ENCODE measurements at places on chromosomes 1 and 21. TPM values are rescaled to one million over a fixed set of nuclear protein-coding genes. Genes with fewer than 3 reads are reported as not detected.
A peak's percentile ranks its signal among the peaks of the same experiment; 100 is the strongest.

DNA sequence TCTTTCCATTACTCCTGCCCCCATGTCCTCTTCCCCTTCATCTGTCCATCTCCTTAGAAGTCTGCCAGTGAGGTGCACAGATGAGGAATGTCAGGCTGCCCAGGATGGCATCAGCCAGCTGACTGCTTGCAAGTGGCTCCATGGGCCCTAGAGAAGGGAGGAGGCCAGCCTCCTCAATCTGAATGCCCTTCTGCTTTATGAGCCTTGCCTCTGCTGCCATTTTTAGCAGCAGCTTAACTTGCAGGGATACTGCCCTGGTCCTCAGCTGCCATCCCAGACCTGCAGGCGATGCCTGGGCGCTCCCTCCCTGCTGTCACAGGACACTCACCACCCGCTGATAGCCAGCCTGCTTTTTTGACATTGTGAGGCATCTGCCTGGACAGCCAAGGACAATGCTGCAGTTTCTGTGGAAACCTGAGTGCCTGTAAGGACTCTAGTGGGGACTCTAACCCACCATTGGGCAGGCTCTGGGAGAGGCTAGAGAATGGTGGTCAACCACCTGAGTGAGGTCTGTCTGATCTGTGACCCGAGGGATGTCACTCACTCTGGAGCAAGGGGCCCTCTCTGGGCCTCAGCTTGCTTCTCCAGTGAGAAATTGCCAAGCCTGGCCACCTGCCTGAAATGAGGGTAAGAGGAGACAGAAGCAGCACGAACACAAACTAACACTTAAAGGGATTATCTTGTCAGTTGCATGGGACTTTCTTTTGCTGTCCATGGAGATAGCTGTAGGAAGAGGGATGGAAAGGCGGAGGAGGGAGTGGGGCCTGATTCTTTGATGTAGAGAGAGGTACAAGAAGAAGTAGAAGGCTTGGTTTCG, 185.0 kb downstream of the MIS18A start:
- DNase-seq, result no peak

- DNase-seq, result no peak
Observed at GRCh38 chr21:16037421-16037955, 307.7 kb downstream of the USP25 start.

DNA sequence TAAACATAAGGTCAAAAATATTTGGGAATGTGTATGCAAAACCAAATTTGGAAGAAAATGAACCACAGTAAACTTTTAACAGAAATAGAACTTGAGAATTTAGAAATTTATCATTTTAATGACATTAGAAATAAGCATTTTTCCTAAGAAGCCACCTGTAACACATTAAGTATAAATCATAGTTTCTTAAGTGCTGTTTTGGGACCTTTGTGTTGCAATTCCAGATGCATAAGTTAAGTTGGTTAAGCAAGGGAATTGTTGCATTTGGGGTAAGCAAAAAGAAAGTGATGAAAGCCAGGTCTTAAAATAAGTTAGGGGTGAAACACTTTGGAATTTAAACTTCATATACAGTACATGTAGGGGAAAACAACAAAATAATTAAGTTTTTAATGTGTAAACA, 49.8 kb downstream of the CDKN2C start:
- no peak for DNase-seq

- DNase-seq, result no peak
Observed at GRCh38 chr1:231613419-231614349, 12.9 kb upstream of the DISC1 start.

DNA sequence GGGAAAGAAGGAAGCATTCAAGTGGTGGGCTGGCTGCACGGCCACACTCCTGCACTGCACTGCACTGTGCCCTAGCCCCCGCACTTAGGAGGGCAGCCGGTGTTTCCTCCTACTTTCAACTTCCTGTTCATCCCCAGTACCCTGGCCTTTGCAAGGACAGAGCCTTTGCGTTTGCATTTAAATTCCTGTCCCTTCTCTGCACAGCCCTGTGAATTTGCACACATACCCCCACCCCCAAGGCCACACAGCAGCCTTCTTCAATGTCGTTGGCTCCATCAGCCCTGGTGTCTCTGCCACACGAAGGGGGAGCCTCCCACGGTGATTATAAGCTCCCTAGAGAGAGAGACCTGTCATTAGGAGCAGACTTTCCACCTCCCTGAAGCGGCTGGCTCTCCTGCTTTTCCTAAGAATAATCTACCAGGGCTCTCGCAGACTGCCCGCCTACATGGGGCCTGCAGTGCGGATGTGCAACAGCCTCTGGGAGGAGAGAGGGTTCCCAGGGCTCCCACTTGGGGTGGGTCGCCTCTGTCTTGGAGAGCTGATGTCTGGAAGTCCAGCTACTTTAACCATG, 13.2 kb upstream of the SLC45A3 start:
- no peak for DNase-seq

- no peak for DNase-seq
Observed at GRCh38 chr1:111720977-111721786, 18.0 kb downstream of the INKA2 start.

DNA sequence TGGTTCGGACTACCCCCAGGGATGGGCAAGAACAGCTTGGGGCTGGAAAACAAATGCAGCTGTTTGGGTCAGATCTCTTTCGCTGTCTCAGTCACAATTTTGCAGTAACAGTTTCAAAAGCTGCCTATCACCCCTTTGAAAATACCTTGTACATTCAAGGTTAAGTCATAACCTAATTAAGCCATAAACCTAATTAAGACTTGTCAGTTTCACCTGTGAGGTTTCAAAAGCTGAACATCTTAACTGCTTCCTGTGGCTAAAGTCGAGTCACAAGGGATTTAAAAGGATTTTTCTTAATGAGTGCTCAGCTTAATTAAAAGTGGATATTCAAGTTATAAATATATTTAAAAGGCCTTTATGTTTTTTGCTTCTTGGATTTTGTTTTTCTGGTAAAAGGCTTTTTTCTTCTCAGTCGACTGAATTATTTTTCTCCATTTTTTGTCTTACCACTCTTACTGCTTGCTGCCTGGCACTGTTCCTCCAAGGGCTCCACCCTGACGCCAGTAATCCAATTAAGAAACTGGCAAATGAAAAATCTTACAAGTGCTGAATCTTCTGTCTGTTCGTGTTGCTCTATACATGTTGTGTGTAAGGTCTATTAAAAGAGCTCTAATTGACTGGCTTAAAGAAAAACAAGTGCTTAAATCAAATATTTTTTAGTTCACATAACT, 31.3 kb downstream of the CBR1 start:
- no peak for DNase-seq

- DNase-seq, result no peak
Observed at GRCh38 chr21:20662514-20662913, 335.7 kb upstream of the NCAM2 start.

DNA sequence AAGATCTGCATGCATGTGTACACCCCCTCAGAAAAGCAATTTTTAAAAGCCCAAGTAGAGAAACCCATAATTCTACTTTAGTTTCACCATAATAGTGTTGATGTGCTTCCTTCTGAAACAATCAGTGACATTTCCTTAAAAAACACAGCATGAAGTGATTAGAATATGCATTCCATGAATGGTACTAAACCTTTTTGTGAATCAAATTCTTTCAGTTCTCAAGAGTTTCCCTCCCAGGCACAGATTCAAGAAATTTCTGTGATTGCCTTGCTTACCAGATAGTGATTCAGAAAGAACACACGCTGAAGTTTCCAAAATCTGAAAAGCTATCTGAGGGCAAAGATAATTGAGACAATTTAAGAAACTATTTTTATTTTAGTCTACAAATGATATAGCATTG, 136.4 kb upstream of the ADGRL2 start:
- no peak for DNase-seq

DNA sequence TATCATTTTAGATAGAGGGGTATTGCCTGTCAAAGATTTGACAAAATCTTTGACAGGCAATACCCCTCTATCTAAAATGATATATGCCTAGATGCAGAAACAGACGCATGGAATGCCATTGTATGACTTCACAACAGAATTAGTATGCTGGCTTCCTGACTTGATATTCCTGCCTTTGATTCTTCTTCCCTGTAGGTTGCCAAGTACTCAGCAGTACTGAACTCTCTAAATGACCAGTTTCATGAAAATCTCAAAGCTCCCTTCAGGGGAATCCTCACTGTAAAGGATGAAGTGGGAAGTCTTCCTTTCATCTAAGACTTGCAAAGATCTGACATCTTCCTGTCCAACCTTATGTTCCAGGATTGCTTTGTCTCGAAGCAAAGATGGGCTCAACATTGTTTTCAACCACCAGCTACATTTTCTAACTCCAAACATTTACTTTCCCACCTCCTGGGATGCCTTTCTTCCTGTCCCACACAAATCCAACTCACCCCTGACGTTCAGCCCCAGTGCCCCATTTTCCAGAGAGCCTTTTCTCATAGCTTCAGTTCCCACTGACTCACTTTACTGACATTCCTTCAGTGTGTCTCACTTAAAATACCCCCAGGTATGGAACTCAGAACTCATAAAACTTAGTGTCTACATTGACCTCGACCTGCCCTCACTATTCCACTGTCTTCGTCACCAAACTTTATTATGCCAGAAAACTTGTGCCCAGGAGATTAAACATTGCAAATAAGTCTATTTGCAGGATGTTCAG, 67.3 kb upstream of the KCNJ6 start:
- DNase-seq, result no peak

DNA sequence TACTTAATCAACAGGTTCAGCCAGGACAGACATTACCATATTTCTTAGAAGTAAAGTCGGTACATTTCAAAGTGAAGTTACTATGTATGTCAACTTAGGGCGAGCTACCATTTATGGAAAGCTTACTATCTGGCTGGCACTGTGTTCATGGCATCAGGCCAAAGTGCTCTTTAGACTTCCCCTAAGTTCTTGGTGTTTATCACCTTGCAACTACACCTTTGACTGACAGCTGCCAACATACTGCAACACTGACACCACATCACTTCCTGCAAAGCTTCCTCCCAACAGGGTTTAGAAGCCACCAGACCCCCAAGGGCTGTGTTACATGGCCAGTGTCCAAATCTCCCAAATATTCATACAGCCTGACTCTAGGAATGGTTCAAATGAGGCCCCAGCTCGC, 61.0 kb downstream of the TIAM1 start:
- no peak for DNase-seq

DNA sequence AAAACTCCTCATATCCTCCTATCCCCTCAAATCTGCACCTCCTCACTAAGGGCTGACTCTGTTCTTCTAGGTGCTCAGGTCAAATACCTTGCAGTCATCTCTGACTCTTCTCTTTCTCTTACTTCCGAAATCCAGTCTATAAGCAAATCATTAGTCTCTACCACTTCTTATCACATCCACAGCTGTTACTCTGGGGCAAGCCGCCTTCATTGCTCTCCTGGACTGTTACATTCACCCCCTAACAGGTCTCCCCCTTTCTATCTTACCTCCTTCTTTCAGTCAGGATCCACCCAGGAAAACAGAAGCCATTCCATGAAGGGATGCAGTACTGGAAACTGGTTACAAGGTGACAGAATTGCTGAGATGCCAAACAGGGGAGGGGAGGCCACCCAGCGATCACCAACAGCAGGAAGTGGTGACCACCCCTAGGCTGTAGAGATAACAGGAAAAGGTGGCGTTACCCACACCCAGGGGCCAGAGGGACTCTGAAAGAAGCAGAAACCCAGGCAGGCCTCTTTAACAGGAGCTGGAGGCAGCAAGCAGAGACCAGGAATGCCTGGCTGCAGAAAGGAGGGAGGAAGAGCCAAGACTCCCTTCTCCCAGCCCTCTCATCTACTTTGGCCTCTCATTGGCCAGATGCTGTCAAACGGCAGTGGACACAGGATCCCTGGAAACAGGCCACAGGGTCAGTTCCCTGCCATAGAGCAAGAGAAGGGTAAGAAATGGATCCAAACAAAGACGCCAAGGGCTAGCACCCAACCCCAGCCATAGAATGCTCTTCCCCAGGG, 55.5 kb upstream of the FOXO6 start:
- DNase-seq, result no peak

DNA sequence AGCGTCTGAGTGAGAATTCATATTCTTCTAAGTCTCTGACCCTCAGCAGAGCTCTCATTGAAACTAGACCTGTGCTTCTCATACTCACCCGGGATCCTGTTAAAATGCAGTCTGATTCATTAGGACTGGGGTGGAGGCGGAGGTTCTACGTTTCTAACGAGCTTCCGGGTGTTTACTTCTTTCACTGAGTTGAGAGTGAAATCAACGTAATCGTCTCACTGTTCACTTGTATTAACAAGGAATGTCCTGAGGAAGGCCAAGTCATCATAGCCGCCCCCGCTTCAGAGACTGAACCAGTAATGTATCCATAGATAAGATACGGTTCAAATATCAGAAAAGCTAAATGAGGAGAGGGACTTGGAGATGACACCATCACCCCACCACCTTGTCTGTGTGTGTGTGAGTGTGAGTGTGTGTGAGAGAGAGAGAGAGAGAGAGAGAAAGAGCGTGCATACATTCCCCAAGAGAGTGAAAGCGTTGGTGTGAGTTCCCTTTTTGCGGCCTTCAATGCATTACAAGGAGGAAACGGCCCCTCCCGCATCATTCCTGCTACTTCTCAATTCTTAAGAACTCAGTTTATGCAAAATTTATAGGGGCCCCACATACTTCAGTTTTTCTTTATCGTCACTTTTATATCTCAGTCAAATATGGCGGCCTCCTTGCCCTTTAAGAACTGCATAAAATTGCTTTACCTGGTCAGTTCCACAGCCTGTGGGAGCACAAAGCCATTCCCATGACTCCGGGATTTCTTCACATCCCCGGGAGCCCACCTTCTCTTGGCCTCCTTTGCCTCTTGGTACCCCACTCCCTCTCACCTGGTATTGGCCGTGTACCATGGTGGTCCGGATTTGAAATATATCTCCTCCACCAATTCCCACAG, 19.8 kb downstream of the KMO start:
- peak; percentile 46 for DNase-seq

GRCh38 chr21:34797921-34798535, 129.2 kb downstream of the CLIC6 start:
- DNase-seq, result no peak

DNA sequence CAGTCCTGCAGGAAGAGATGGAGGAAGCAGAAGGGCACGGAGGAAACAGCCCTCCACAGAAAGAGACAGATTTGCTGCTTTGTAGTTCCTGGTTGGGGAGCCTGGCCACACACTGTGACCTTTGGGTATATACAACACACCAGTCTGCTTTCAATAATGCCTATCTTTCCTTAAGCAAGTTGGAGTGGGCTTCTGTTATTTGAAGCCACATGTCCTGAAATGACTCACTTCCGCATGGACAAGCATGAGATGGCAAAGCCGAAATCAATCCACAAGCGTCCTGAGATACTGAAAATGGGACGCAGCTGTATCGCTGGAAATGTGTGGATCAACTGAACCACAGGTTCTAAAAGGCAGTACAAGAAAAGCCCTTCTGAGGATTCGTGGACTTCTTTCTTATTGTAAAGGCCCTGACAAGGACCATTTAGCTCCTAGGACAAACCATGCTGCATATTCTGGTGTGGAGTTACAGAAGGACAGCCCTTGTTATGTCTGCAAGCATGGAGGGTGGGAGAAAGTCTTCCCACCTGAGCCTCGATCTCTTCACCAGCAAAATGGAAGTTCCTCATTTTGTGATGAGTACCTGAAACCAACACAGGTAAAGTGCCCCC, 22.7 kb upstream of the FHAD1 start:
- no peak for DNase-seq

GRCh38 chr1:57550092-57550491, 126.2 kb upstream of the DAB1 start:
- DNase-seq, result no peak

The CPTP gene
- 17.7 TPM for polyA plus RNA-seq

The PTTG1IP gene
- polyA plus RNA-seq, result 56.4 TPM

The PLCH2 gene
- not detected for polyA plus RNA-seq

The KPRP gene
- polyA plus RNA-seq, result not detected

The FCER1G gene
- polyA plus RNA-seq, result 0.38 TPM

The PPT1 gene
- 138 TPM for polyA plus RNA-seq

The ARHGEF16 gene
- polyA plus RNA-seq, result not detected

The OR2T29 gene
- not detected for polyA plus RNA-seq

The RAB25 gene
- not detected for polyA plus RNA-seq

The ALPL gene
- polyA plus RNA-seq, result 0.32 TPM

The ZNF697 gene
- 0.60 TPM for polyA plus RNA-seq

The IFT25 gene
- polyA plus RNA-seq, result 189 TPM

The FCRL5 gene
- 1.1 TPM for polyA plus RNA-seq
